ENCODE measurements at places on chromosomes 1 and 21.
A peak's percentile ranks its signal among the peaks of the same experiment; 100 is the strongest.

DNA sequence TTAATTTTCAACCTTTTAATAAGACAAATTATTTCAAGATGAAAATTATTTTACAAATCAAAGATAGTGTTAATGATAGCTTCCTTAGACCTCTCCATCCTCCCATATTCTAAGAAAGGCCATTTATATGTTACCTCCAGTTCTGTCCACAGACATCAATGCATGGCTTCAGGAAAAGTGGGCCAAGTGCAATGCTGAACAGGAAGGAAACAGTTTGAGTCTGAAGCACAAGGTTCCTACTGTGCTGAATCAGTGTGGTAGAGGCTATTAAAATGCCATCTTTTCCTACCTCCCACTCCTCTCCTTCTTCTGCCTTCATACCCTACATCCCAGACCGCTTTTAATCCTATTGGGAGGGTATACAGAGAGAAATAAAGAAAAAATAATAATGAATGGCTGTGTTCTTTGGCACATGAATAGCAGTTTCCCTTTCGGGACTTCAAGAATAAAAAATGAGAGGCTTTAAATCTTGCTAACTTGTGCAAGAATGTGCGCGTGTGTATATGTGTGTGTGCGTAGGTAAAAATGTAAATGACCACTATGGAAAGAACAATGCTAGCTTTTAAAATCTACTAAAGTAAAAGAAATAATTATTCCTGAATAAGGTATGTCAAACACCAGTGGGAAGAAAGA is 62.6 kb upstream of the C1orf105 start:
- DNase-seq: no peak

DNA sequence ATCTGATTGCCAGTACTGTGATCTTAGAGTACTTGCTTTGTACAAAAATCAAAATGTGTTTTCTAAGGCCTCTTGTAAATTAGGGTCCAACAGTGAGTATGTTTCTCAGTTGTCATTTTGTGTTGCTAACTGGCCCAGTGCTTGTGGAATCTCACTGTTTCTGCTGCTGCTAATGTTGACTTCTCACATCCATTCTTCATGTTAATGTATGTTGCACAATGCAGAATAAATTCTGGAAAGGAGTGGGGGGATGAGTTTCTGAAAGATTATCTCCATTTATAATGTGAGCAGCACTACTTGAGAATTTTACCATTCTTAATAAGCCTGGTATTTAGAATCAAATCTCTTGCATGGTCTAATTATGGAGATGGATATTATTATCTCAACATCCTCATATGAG is 57.9 kb downstream of the CACHD1 start:
- DNase-seq: no peak

- DNase-seq: peak; percentile 87
Measured at GRCh38 chr1:202315576-202316168, 26.1 kb downstream of the UBE2T start.

DNA sequence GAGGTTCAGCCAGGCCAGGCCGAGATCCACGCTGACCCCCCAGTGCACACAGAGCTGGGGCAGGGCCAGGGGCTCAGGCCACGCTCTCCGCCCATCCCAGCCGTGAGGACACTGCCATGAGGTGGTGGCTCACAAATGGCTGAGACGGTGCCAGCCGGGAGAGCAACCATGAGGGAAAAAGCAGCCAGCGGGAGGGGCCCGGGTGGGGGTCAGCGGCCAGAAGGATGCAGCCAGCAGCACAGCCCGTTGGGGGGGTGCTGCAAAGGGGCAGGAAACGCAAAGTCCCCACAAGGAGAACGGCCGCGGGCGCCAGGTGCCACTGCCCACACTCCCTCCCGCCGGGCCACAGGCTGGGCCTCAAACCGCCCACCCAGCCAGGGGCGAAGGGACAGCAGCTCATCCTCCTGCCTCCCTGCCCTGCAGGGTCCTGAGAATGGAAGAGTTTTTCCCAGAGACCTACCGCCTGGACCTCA is 8.3 kb downstream of the TTLL10 start:
- no peak for DNase-seq

GRCh38 chr1:50422946-50423669 is at the start of gene DMRTA2:
TSS of gene DMRTA2 (minus strand) at chr1:50423443. CDS start at chr1:50421536, 1,907 bp downstream.
- DNase-seq: peak; percentile 59

- DNase-seq: no peak
Measured at GRCh38 chr1:235637756-235638534, 11.6 kb downstream of the GNG4 start.

DNA sequence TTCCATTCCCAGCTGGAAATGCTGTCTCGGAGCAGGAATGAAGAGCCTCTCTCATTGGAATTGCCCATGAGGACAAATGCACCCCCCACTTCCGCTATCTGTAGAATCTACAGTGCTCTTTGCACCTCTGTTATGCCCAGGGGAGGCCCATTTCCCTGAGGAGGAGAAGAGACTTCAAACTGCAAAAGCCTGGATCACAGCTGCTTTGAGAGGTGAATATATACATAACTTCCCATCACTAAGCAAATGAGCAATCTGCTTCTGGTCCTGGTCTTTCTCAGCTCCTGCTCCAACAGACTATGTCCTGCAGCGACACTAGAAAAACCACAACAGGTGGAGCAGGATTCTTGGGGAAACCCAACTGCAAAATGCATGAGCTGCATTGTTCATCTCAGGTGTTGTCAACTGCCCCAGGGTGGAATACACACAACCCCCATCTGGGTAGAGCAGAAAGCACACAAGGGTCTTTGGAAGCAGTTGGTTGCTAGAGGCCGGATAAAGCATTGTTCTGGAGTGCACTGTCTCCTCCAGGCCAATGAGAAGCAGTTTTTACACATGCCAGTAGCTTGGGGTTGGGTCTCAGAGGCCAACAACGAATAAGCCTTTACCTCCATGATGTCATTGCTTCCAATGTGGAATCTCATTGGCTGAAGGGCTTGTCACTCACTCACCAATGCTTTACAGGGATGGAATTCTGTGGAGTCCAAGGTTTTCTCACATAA is 67.7 kb upstream of the RAB4A start:
- DNase-seq: peak; percentile 55

GRCh38 chr1:147541672-147542568 is 619 bp downstream of the BCL9 start:
- peak; percentile 41 for DNase-seq

DNA sequence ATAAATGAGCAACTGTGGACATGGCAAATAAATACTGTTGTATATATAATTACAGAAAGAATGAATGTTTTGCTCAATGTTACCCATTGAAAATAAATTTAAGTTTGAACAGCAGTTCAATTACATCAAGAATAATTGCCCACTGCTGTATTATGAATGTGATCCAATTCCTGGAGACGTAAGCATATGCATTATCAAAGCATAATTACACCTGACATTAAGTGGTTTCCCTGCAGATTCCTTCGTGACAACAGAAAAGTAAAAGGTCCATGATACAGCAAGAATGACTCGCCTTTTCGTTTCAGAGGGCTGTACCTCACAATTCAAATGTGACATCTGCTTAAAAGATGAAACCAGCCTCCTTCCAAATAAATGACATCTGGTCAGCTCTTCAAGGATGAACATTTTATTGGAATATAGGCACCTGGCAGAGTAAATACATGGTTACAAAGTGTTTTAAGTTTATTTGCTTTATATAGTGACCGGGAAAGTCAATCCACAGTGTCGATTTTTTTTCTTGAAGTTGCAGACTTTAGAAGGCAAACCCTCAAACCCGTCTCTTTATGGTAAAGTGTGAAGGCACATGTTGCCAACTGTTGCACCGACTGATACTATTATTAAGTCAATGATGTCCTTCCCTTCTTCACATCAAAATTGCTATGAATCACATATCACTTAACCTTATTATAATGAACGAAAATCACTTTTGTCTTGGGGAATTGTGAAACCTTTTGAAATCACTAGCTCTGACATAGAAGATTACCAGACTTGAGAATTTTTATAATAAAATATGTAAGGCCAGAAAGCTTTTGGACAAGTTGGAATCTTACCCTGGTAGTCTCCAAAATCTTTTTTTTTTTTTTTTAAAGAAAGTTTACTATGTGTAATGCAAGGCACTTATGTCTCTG is 36.2 kb upstream of the EDEM3 start:
- DNase-seq: no peak

- no peak for DNase-seq
Measured at GRCh38 chr1:154386643-154387352, 18.3 kb upstream of the IL6R start.

GRCh38 chr1:160069460-160070231 is at the start of gene KCNJ10:
TSS of gene KCNJ10 (minus strand) at chr1:160070160. CDS start at chr1:160042532, 27,628 bp downstream.
- no peak for DNase-seq

DNA sequence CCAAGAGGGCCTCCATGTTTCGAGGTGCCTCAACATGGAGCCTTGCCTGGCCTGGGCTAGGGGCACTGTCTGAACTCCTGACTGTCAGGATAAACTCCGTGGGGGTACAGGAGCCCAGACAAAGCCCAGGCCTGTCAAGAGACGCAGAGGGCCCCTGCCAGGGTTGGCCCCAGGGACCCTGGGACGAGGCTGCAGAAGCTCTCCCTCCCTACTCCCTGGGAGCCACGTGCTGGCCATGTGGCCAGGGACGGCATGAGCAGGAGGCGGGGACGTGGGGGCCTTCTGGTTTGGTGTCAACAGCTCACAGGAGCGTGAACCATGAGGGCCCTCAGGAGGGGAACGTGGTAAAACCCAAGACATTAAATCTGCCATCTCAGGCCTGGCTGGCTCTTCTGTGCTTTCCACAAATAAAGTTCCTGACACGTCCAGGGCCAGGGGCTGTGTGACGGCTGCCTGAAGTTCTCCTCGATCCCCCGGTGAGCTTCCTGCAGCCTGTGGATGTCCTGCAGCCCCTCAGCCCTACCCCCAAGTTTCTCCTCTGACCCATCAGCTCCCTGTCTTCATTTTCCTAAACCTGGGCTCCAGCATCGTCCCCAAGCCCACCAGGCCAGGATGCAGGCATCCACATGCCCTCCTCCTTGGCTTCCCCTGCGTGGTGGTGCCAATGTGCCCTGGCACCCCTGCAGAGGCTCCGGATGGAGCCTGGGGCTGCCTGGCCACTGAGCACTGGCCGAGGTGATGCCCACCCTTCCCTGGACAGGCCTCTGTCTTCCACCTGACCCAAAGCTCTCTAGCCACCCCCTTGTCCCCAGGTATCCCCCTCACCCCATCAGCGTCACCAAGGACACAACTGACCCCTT is 12.8 kb upstream of the LRRC3 start:
- no peak for DNase-seq

GRCh38 chr1:206570529-206570928 is 41.7 kb downstream of the EIF2D start:
- DNase-seq: no peak
